ENCODE measurements at places on chromosomes 4 and X.

DNA sequence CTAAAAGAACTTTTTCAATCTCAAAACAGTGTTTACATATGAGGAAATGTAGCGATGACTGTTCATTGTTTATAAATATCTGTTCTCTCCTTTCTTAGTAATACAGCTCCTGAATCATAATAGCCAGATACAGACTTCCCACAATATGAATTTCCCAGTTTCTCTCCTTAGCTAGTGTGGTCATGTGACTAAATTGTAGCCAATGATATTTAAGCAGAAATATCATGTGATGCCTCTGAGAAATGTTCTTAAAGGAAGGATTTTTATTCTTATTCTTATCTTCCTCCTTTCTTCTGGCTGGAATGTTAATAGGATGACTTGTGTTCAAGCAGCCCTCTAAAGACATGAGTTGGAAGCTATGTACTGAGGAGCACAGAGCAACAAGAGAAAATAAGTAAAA lies 383.7 kb upstream of the ATOH1 start:
- no peak for DNase-seq

DNA sequence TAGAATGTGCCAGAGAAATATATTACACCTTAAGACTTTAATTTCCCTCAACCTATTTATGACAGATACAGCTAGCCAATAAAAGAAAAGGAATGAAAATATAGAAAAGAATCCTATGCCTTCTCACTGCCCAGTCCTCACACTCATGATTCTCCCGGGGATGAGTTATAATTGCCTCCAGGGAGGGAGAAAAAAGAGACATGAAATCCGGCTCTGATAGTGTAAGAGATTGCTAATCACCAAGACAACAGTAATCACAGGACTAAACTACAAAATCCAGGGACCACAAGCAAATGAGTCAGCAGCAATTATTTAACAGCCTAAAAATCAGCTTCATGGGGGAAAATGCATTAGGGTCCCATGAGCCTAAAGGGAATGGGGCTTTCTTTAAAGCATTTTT lies 95.9 kb upstream of the DUSP21 start:
- DNase-seq = no peak

GRCh38 chr4:106034220-106034619 lies 138.9 kb downstream of the NPNT start:
- DNase-seq = no peak

DNA sequence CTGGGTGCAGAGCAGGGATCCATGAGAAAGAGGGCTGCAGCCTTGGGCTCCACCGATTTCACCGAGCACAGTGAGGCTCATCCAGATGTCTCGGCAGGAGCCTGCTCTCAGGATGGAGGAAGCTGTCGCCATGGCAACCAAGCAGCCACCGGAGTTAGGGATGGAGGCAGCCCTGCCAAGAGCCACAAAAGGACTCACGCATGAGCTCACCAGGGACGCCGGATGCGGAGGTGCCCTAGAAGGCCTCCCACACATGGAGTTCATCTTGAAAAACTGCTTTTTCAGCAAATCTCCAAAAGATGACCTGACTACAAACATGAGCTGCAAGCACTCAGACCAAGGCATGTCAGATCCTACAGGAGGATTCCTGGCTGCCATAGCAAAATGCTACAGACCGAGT lies 90.7 kb downstream of the WFS1 start:
- no peak for DNase-seq

DNA sequence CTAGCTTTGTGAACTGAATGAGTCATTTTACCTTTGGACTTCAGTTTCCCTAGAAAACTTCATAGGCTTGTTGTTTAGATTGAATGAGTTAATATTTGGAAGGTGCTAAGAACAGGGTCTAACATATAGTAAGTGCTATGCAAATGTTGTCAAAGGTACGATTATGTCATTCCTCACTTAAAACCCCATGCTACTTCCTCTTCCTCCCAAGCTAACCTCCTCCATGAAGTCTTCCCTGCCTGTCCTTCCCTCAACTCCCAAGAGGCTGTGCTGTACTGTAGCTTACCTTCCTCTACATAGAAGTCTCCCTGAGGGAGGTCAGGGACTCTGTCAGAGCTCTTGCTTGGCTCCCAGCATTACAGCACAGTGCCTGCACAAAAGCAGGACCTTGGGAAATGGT lies 103.4 kb upstream of the PJA1 start:
- no peak for DNase-seq

DNA sequence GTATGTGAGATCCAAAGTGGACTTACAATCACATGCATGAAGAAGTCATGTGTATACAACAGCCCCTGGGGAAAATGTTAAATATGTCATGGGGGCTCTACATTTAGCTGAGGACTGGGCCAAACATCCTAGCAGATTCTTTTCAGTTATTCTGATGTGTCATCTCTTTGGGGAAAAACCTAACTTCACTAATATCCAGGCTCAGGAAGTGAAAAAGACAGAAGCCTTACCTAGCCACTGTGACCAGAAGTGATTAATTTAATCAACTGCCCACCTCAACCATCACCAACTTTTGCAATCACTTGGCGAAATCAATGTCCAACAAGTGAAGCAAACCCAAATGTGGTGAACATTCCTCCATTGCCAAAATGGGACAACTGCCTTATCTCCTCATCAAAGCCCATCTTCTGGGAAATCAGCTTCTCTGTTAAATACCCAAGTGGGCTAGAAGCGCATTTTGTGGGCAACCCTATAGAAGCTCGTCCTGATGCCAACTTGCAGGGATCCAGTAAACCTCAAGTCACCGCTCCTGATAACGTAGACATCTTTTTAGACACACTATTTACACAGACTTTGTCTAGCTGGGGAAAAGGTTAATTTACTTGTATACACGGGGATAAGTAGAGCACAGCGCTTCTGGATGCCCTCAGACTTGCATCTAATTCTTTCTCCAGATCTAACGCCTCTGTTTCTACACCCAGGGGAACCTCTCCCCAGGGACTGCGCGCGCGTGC lies 1.4 kb upstream of the HHIP start:
- no peak for DNase-seq
